Body of pancreas (tissue), 4 donors: ENCODE measurements at places on chromosomes 5 and 9. TPM values are rescaled to one million over a fixed set of nuclear protein-coding genes. Genes with fewer than 3 reads are reported as not detected.

GRCh38 chr5:127571314-127572131 is 54.1 kb downstream of the PRRC1 start:
- DNase-seq, result no peak

GOLGA1 gene
- total RNA-seq, result 32.6 TPM

NR5A1 gene
- total RNA-seq, result not detected

- DNase-seq, result no peak
Measured at GRCh38 chr5:168227001-168227400, 64.4 kb upstream of the WWC1 start.

DNA sequence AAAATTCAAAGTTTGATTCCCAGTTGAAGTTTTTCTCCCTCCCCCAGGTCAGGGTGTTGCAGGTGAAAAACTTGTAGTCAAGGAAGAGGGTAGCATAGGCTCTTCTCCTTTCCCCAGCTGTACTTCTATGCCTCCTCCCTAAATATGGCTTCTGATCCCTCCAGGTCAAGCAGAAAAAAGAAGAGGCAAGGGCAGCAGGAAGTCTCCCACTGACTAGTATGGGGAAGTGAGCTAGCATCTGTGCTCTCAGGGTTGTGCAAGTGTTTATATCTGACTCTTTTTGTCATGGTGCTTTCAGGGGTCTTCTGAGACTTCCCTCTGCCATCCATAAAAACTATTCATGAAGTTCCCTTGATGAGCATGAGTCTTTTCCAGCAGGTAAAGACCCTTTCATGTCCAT is 76.0 kb downstream of the ATPSCKMT start:
- DNase-seq, result no peak

PCDHA1 gene
- total RNA-seq, result not detected

DNA sequence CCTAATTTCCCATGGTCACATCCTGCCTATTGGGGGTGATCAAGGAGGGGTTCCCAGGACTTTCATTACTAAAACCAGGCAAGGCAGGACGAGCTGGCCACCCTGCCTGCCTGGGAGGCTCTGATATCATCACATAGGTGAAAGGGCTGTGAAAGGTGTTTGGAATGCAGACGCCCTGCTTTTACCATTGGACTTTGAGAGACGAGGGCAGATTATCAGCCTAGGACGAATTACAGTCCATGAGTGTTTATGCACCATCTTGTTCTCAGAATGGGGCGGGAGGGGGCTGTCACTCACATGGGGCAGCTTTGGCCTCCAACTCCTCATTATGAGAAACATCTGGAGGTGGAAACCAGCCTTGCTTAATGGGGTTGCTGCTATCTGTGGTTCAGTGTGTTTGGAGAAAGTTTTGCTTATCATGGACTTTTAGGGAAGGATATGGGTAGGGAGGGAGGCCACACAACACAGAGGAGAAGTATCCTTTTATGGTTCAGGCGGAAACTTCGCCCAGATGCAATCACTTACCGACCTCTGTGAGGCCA is 69.8 kb upstream of the UBTD2 start:
- no peak for DNase-seq

FRRS1L gene
- total RNA-seq, result 0.33 TPM

GRCh38 chr9:31412081-31412480 is 972.4 kb upstream of the ACO1 start:
- no peak for DNase-seq

- DNase-seq, result no peak
Measured at GRCh38 chr5:141793403-141793802, 84.8 kb downstream of the PCDH1 start.

PPP2CA gene
- total RNA-seq, result 45.9 TPM
